Natural killer cell (primary cell): ENCODE measurements at places on chromosomes 7 and 10. TPM values are rescaled to one million over a fixed set of nuclear protein-coding genes. Genes with fewer than 3 reads are reported as not detected.

Gene APBB1IP
- 92.5 TPM for total RNA-seq

Gene OPALIN
- not detected for total RNA-seq

Gene TAS2R41
- not detected for total RNA-seq

Gene CTAGE6
- 0.16 TPM for total RNA-seq

Gene CPXM2
- not detected for total RNA-seq

Gene AVL9
- total RNA-seq, result 36.0 TPM

DNA sequence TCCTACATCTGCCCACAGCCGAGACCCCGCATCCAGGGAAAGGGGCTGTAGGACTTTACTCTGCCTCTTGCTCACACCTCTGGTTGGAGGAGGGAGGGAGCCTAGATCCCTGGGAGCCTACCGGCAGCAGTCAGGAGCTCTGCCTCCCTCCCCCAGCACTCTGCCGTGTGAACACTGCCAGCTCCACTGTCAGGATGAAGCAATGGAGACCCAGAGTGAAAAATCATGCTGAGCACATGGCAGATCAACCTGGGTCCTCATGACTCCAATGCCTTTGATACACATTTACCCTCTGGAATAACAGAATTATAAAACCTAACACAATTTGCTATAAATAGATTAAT lies 477.7 kb downstream of the TNS3 start:
- no peak overlapping the region for H3K4me3 ChIP-seq
- peaks cover 3% of the 10 kb centered on the region for H3K4me1 ChIP-seq
- no peaks in the 10 kb centered on the region for H3K27me3 ChIP-seq
- H3K36me3 ChIP-seq, result no peaks in the 10 kb centered on the region

DNA sequence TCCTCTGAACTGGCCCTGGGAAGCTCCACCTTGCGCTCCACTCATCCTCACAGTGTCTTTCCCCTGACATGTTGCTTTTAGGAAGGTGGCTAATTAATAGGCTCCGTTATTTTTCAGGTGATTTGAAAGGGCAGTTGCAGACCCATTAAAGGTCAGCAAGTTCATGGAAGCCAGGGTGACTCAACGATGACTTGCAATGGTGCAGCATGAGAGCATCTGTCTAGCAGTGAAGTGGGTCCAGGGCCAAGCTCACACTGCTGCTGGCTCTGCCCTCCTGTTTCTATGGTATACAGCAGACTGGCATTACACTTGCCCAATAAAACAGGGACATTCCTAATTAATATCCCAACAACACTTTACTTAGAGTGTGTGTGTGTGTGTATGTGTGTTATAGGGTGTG lies 68.8 kb upstream of the WDR11 start:
- H3K27me3 ChIP-seq, result no peaks in the 10 kb centered on the region
- no peaks in the 10 kb centered on the region for H3K36me3 ChIP-seq
- no peak overlapping the region for H3K27ac ChIP-seq
- H3K4me3 ChIP-seq, result no peak overlapping the region

GRCh38 chr10:43228783-43229207 lies 38.1 kb downstream of the RASGEF1A start:
- H3K4me3 ChIP-seq, result peak overlapping the region; percentile 54
- H3K4me1 ChIP-seq, result peaks cover 68% of the 10 kb centered on the region
- H3K27me3 ChIP-seq, result peaks cover 3% of the 10 kb centered on the region
- DNase-seq, result no peak
- H3K27ac ChIP-seq, result no peak overlapping the region

DNA sequence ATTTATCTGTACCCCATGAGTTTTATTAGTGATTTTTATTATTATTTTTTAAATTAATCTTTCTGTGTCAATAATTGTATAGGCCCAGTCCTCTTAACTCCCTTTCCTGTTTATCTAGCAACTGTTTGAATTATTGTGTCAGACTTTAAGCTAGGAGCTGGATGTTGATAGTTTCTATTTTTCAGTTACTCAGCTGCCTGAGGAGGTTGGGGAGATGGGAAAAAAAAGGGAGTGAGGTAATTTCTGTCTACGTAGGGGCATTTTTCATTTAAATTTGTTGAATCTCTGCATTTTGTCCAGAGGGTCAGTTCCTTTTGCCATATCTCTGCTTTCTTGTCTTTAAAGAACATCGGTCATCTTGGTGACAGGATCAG lies 5.0 kb upstream of the ZNF518A start:
- no peak overlapping the region for H3K4me3 ChIP-seq
- no peaks in the 10 kb centered on the region for H3K36me3 ChIP-seq
- H3K27ac ChIP-seq, result no peak overlapping the region
- no peak for DNase-seq

DNA sequence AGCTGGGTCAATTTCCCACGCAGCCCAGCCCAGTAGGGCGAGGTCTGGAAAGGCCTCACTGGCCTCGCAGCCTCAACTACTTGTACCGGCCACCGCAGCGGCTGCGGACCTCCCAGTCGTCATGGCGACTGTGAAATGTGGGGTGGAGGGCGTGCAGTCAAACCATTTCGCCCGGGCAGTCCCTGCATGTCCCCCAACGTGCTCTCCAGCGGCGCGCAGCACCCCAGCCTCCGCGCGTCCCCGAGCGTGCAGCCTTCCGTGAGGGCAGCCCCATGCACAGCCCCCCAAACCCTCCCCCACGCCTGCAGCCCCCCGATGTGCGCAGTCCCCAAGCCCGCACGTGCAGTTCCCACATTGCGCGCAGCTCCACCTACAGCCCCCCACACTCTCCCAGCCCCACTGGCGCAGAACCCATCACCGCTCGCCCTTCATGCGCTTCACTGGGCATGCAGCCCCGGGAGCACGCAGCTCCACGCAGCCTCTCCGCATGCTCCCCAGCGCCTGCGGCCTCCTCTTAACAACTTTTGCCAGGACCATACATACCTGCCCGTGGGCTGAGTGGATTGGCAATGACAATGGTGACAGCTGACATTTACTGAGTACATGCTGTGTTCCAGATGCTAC lies 34.5 kb upstream of the SFTPD start:
- H3K27me3 ChIP-seq, result peaks cover 6% of the 10 kb centered on the region
- no peaks in the 10 kb centered on the region for H3K36me3 ChIP-seq
- no peak overlapping the region for H3K27ac ChIP-seq
- no peak for DNase-seq
- H3K4me3 ChIP-seq, result no peak overlapping the region

DNA sequence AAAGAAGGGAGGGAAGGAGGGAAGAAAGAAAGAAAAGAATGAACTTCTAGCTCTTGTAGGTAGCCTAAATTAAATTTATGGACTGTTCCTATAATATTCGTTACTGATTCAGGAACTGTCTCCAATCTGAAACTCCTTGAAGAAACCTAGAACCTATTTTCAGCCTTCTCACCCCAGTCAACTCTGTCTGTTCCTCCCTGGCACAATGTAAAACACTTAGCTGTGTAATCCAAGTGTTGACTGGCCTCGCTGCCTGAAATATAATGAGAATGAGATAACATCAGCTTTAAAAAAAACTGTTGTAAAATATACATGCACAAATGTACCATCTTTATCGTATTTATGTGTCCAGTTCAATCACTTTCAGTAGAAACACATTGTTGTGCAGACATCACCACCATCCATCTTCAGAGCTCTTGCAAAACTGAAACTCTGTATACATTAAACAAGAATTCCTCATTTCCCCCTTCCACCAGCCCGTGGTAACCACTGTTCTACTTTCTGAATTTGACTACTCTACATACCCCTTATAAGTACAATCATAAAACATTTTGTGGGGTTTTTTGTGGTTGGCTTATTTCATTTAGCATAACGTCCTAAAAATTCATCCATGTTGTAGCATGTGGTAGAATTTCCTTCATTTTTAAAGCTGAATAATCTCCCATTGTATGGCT lies 6.3 kb upstream of the C7orf33 start:
- no peak overlapping the region for H3K27ac ChIP-seq
- no peaks in the 10 kb centered on the region for H3K36me3 ChIP-seq
- H3K27me3 ChIP-seq, result no peaks in the 10 kb centered on the region
- no peak overlapping the region for H3K4me3 ChIP-seq

DNA sequence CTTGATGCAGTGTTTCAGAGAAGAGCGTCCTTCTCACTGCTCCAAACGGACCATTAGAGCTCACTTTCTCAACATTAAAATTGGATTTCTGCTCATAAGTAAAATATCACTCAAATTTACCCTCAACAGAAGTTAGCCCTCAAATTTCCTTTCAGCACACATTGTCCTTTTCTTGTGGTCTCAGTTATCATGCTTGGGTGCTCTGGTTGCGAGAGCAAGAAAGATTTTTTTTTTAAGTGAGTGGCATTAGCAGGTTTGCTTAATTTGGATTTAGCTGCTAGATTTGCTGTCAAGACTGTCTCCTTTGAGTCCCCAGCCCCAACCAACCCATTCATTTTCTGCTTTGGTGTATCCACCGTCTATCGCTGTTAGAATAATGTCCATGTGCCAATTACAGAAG lies 2.6 kb upstream of the CH25H start:
- peaks cover 6% of the 10 kb centered on the region for H3K36me3 ChIP-seq
- H3K27ac ChIP-seq, result no peak overlapping the region
- H3K4me3 ChIP-seq, result no peak overlapping the region

DNA sequence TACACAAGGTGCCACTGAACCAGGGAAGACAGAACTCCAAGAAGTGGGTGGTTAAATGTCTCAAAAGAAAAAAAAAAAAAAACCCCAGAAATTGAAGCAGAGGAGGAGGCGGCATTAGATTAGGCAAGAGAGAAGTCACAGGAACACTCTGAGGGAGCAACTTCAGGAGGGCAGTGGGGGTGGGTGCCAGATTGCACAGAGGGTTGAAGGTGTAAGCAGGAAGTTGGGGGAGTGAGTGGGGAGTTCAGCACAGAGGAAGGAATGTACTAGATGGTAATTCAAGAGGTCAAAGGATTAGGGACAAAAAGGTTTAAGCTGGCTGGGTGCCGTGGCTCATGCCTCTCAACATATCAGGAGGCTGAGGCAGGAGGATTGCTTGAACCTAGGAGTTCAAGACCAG lies 110.0 kb upstream of the PDLIM1 start:
- no peaks in the 10 kb centered on the region for H3K4me1 ChIP-seq
- no peaks in the 10 kb centered on the region for H3K27me3 ChIP-seq
- DNase-seq, result no peak
- H3K36me3 ChIP-seq, result no peaks in the 10 kb centered on the region
- H3K27ac ChIP-seq, result no peak overlapping the region

GRCh38 chr10:20988357-20988983 lies 91.4 kb upstream of the NEBL start:
- no peak overlapping the region for H3K27ac ChIP-seq
- no peak for DNase-seq
- no peaks in the 10 kb centered on the region for H3K27me3 ChIP-seq
- H3K4me1 ChIP-seq, result no peaks in the 10 kb centered on the region

DNA sequence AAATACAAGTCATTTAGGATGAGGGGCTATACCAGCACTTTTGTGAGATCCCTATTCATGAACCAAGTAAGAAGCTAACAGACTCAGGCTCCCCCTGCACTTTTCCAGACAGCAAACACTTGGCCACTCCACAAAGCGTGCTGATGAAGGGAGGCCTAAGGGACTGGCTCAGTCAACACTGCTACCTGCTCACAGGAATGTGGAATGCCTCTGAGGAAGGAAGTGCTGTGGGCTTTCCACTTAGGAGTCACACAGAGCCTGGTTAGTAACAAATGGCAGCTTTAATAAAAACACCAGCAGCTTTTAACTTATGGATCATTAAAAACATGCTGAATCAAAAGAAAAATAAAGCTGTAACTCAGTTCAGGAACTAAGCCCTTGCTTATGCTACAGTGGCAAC lies 15.0 kb downstream of the UROS start:
- no peak overlapping the region for H3K27ac ChIP-seq
- H3K4me3 ChIP-seq, result no peak overlapping the region
- H3K4me1 ChIP-seq, result peaks cover 14% of the 10 kb centered on the region
- no peak for DNase-seq

GRCh38 chr10:24930427-24930826 lies 22.0 kb downstream of the PRTFDC1 start:
- H3K27me3 ChIP-seq, result no peaks in the 10 kb centered on the region
- H3K4me3 ChIP-seq, result no peak overlapping the region
- H3K4me1 ChIP-seq, result peaks cover 18% of the 10 kb centered on the region
- DNase-seq, result no peak
- H3K36me3 ChIP-seq, result no peaks in the 10 kb centered on the region

GRCh38 chr7:18866359-18867036 lies 250.9 kb downstream of the TWIST1 start:
- no peaks in the 10 kb centered on the region for H3K27me3 ChIP-seq
- no peak for DNase-seq
- no peak overlapping the region for H3K27ac ChIP-seq
- no peaks in the 10 kb centered on the region for H3K36me3 ChIP-seq
- no peak overlapping the region for H3K4me3 ChIP-seq

DNA sequence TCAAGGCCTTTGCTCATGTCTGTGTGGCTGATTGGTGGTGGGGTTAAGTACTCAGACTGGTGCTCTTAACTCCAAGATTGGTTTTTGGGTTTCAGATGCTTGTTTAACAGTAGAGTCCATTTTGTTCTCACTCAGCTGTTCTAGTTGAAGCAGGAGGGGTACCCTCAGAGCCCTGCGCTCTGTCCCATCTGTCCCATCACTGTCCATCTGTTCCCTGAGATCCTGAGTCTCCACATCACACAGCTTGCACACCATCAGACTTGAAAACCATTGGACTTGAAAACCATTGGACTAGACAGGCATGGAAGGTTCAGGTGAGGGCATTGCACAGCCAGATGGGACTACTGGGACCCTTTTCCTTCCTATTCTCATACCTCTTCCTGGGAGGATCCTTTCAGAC lies 39.3 kb downstream of the TMEM178B start:
- H3K36me3 ChIP-seq, result no peaks in the 10 kb centered on the region
- H3K27ac ChIP-seq, result no peak overlapping the region
- H3K27me3 ChIP-seq, result no peaks in the 10 kb centered on the region
- no peaks in the 10 kb centered on the region for H3K4me1 ChIP-seq
- no peak for DNase-seq

GRCh38 chr7:76089865-76090475 lies 42.1 kb downstream of the MDH2 start:
- no peak overlapping the region for H3K27ac ChIP-seq
- no peak overlapping the region for H3K4me3 ChIP-seq
- no peak for DNase-seq
- no peaks in the 10 kb centered on the region for H3K27me3 ChIP-seq
- no peaks in the 10 kb centered on the region for H3K4me1 ChIP-seq

- no peak overlapping the region for H3K4me3 ChIP-seq
- no peaks in the 10 kb centered on the region for H3K36me3 ChIP-seq
- H3K27me3 ChIP-seq, result no peaks in the 10 kb centered on the region
- no peak for DNase-seq
- H3K27ac ChIP-seq, result no peak overlapping the region
Measured at GRCh38 chr10:107978455-107978854, 813.9 kb upstream of the SORCS1 start.

DNA sequence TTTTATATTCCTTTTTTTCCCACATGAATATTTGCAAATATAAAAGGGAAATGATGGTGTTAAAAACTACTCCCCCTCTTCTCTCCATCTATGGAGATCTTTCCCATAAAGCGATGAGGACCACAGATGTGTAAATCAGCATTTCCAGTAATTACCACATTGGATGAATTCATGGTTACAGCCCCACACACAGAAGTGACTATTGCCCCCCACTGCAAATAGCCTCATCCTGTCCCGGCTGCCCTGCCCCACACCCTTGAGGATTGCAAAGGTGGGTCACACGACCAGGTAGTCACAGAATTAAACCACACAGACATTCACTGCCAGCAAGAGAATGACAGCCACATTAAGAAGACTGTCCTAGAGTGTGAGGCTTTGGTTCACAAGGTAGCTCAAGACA lies 145.1 kb downstream of the DOCK4 start:
- H3K4me3 ChIP-seq, result no peak overlapping the region
- DNase-seq, result no peak
- H3K36me3 ChIP-seq, result no peaks in the 10 kb centered on the region
- H3K4me1 ChIP-seq, result no peaks in the 10 kb centered on the region
- H3K27ac ChIP-seq, result no peak overlapping the region
- H3K27me3 ChIP-seq, result no peaks in the 10 kb centered on the region
